Skeletal muscle tissue (tissue), 5 donors: ENCODE measurements at places on chromosomes 7 and 10. TPM values are rescaled to one million over a fixed set of nuclear protein-coding genes. Genes with fewer than 3 reads are reported as not detected.

The TFPI2 gene
- total RNA-seq, result 1.0 TPM

The CALML3 gene
- not detected for total RNA-seq

The DPCD gene
- total RNA-seq, result 20.4 TPM

The CCDC146 gene
- total RNA-seq, result 16.7 TPM

The PLPP4 gene
- total RNA-seq, result 0.52 TPM

The TMEM196 gene
- 0.52 TPM for total RNA-seq
